A549 (cell line): ENCODE measurements at places on chromosomes 5 and 9. TPM values are rescaled to one million over a fixed set of nuclear protein-coding genes. Genes with fewer than 3 reads are reported as not detected.

- no peak for DNase-seq
These were observed 12.6 kb downstream of the LMBRD2 start for GRCh38 chr5:36138900-36139683.

DNA sequence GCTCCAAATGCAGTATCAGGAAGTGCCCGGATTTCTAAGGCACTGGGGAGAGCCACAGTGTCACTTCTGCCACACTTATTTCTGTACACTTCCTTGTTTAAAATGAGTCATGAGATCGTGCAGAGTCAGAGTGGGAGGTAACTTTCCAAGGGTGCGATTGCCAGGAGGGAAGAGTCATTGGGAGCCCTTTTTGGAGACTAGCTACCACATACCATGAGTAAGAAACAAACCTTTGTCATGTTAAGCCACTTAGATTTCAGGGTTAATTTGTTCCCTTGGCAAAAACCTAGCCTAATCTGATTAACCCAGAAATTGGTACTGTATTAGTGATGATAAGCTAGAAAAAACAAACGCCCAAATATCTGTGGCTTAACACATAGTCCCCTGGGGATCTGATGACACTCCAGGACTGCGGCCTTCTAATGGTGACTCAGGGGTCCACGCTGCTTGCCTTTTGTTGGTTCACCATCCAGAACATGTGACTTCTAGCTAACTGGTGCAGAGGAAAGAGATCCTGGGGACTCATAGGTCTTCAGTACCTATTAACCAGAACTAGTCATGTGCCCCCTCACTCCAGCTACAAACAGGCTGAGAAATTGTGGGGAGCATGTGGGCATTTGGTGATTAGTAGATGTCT lies 48.6 kb upstream of the TLE1 start:
- peak; percentile 94 for DNase-seq

- no peak for DNase-seq
These were observed 212.7 kb upstream of the FAM174A start for GRCh38 chr5:100322483-100322882.

GRCh38 chr5:88897748-88898147 lies 14.8 kb upstream of the MEF2C start:
- no peak for DNase-seq

DNA sequence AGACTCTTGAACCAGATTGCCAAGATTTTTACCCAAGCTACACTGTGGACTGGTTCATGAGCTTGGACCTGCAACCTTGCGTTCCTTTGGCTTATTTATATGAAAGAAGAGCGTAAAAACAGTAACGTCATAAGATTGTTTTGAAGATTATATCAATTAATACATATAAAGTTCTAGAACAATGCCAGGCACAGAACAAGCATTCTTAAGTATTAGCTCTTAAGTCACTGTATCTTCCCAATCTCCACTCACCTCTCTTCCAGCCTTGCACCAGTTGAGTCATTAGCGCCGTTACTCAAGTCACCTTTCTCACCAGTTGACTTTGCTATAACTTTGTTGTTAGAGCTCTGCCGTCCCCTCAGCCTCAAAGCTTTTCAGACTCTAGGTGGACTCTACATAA lies 415.7 kb downstream of the PLK2 start:
- DNase-seq: no peak

- no peak for DNase-seq
These were observed 21.2 kb upstream of the SEMA5A start for GRCh38 chr5:9567039-9567438.

Gene PSAT1
- 196 to 239 TPM (median 200 TPM) in 3 replicates for polyA plus RNA-seq

Gene C9orf152
- polyA plus RNA-seq: 0.05 to 0.15 TPM (median 0.10 TPM) in 3 replicates

- no peak for DNase-seq
These were observed 44.9 kb upstream of the MYO10 start for GRCh38 chr5:16980983-16981382.

DNA sequence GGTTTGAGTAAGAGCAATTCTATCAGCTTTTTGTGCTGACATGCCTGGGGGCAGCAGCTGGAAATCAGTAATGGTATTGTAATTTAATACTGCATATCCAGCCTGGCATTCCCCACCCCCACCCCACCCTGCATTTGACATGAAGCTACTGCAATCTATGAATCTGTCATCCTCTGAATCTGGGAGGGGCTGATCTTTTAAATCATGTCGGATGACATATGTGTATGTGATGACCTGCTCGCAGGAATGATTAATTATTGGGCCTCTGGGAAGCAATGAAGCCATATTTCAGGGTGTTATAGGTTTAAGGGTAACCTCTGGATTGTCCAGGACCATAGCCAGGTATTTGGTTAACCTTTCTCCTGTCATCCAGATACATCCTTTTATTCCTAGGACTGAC lies 64.6 kb upstream of the RASGRF2 start:
- no peak for DNase-seq

DNA sequence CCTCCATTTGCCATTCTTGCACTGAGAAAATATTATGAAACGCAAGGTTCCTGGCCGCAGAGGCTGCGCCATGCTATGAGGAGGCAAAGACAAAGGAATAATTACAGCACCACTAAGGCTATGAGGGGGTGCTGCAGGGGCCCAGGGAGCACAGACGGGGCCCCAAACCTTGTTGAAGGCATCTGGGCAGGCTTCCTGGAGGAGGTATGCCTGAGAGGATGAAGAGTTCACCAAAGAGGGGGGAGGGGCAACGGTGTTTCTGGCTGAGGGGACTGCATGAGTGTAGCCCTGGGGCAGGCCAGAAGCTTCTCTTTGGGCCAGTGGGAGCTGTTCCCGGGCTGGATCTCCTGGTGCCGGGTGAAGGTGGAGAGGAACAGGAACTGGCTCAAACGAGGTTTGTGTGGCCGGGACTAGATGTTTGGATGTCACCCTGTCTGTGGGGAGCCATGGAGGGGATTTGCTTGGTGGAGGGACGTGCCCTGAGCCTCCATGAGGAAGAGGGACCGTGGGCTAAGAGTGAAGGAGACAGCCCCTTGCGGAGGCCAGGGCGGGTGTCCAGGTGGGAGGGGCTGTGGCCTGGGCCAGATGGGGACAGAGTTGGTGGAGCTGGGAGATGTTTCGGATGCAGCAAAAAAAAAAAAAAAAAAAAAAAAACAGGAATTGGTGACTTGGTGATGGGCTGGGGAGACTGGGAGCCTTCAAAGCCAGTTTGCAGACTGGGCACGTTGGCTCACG lies 28.2 kb downstream of the PTGES start:
- DNase-seq: no peak

DNA sequence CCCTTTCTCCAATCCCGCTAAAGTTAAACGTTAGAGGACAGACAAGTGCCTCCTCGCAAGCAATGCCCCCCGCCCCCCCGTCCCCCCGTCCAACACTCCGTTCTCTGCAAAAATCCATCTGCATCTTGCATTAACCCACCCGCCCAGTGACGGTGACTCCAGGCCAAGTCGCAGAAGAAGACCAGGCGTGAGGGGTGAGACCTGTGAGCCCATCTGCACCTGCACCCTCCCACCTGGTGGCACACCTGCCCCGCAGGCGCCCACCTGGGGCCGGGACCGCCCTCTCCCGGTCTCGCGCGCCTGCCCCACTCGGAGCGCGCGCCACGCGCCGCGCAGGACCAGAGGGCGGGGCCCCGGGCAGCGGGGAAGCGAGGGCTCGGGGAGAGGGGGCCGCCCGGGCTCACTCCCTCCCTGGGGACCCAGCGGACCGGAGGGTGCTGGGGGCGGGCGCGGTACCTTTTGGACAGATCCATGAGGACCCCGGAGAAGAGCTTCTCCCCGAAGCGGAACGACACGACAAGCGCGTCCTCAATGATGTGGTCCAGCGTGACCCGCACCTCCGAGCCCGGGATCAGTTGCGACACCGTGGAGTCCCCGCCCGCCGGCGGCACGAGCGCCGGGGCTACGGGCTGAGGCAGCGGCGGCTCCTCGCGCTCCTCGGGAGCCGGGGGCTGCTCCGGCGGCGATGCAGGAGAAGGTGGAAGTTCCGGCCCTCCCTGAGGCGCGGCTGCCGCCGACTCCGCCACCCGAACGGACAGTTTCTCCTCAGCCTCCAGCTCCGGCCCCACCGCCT lies 705 bp downstream of the PWWP2A start:
- peak; percentile 44 for DNase-seq
